ENCODE measurements at places on chromosomes 2 and 18.

DNA sequence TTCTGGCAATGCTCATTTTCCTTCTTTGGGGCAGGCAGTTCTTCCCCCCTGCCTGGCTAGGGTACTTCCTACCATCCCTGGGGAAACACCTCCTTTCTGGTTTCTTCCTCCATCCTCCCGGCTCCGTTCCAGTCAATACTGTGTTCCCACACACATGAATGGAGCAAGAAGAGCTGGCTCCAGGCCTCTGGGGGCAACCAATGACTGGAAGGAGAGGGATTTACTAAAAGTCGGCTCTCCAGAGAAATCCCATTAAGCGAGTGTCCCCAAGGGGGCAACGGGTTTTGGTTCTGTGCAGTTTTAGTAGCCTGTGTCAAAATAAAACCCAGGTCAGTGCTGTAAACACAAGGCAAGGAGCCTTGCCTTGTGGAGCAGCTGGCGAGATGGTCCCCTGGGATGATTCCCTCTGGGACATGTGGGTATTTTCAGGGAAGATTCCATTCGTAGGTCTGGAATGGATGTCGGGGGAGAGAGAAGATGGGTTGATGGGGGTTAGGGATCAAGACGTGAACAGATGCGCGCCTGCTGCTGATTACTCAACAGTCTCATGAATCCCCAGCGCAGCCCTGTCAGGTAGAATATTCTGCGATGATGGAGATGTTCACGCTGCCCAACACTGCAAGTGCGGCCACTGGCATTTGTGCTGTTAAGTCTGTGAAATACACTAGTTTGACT is 32.0 kb downstream of the EMILIN2 start:
- DNase-seq, result no peak

GRCh38 chr2:218694405-218695145 is 16.1 kb upstream of the TTLL4 start:
- no peak for DNase-seq

DNA sequence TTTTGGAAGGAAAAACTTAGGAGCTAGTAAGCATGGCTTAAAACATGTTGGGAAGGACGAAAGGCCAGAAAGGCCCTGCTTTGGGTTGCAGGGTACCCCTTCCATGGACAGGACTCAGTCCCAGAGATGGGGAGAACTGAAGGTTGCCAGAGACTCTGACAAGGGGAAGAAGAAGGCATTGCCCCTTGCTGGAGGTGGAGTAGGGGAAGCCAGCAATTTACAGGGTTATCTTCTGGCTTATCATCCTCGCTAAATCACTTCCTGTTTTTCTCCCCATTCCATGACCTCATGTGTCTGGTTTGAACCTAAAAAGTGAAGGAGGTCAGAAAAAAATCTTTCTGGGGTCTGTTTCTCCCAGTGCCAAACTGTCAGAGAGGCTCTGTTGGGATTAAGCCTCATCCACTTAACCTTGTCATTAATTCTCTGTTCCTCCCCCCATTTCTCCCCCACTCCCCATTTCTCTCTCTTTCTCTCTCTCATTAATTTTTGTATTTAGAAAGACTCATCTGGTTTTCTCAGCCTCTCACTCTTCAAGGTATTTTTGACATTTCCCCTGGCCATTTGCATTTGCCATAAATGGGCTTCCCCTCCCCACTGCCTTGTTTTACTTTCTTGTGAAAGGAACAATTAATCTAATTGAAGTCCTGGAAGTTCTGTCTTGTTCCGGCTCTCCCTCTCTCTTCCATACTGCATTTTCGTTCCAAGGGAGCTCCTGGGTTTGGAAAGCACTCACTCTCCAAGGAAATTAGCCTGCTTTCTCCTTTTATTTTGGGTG is 17.4 kb downstream of the NRP2 start:
- DNase-seq, result no peak

- DNase-seq, result no peak
Observed at GRCh38 chr18:43887491-43887890, 610.2 kb upstream of the SYT4 start.

DNA sequence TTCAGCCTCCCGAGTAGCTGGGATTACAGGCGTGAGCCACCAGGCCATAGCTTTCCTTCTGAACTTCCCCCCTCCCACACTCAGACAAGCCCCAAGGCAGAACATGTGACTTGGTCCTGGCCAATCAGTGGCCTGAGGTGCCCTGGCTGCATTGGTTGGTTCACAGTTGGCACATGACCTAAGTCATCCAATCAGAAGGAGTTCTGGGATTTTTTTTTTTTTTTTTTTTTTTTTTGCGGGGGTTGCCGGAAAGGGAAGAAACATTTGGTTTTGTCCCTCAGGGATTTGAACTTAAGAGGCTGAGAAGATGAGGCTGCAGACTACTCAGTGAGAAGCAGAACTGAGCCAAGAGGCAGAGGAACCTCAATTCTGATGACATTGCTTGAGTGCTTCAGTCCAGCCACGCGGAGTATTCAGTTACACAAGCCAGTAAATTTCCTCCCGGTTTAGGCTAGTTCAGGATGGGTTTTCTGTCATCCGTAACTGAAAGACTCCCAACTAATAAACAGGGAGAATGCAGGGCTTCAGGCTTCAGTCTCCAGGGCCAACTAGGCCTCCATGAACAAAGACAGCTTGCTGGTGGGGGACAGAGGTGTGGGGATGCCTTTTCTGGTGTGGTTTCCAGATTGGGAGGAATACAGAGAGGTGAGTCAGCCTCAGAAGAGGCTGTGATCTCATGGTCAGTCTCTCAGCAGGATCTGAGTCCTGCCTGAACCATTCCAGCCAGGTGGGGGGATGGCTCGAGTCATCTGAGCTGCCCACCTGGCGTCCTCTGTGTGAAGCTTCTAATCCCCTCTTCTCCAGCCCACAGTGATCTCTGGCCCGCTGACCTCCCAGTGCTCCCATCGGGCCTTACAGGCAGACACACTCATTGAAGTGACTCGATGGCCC is 9.2 kb downstream of the PTMA start:
- no peak for DNase-seq

- no peak for DNase-seq
Observed at GRCh38 chr2:85655961-85656417, 12.0 kb downstream of the SFTPB start.

DNA sequence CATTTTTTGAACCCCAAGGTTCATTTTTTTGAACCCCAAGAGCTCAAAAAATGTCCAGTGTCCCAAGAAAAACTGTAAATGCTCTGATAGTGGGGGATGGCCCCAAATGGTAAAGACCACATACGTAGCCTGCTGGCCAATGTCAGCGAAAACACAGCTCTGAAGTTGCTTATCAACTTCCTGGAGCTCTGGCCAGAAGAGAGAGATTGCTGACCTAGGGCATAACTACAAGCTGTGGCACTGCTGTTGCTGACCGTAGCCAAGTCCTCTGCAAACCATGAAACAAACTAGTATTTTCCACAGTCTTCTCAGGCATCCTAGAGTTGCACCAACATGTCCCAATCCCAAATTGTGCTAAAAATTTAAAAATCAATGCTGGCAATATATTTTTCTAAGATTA is 50.9 kb downstream of the REEP1 start:
- DNase-seq, result no peak

- no peak for DNase-seq
Observed at GRCh38 chr2:135694711-135695110, 46.9 kb upstream of the UBXN4 start.

- no peak for DNase-seq
Observed at GRCh38 chr2:238106698-238107524, 6.8 kb downstream of the ESPNL start.

GRCh38 chr2:229126066-229126465 is 145.0 kb downstream of the PID1 start:
- DNase-seq, result no peak

GRCh38 chr2:191209340-191209739 is 35.9 kb upstream of the MYO1B start:
- no peak for DNase-seq

DNA sequence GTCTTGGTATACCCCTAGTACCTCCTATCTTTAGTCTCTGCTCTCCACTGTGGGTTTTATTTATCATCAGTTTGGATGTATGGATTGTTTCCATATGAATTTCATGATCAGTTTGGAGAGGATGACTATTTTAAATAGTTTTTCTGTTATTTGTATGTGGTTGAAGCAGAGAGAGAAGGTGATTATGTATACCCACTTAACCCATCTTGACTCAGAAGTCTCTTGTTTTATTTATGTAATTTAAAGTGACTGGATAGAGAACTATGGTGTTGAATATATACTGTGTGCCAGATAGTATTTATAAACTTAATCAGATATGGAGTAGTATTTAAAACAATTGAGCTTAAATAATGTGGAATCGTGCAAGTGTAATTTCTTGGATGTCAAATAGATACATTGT is 39.9 kb downstream of the SMAD4 start:
- no peak for DNase-seq

- no peak for DNase-seq
Observed at GRCh38 chr2:136990316-136990715, 225.0 kb downstream of the THSD7B start.

- DNase-seq, result no peak
Observed at GRCh38 chr18:44954257-44954656, 273.6 kb downstream of the SETBP1 start.

DNA sequence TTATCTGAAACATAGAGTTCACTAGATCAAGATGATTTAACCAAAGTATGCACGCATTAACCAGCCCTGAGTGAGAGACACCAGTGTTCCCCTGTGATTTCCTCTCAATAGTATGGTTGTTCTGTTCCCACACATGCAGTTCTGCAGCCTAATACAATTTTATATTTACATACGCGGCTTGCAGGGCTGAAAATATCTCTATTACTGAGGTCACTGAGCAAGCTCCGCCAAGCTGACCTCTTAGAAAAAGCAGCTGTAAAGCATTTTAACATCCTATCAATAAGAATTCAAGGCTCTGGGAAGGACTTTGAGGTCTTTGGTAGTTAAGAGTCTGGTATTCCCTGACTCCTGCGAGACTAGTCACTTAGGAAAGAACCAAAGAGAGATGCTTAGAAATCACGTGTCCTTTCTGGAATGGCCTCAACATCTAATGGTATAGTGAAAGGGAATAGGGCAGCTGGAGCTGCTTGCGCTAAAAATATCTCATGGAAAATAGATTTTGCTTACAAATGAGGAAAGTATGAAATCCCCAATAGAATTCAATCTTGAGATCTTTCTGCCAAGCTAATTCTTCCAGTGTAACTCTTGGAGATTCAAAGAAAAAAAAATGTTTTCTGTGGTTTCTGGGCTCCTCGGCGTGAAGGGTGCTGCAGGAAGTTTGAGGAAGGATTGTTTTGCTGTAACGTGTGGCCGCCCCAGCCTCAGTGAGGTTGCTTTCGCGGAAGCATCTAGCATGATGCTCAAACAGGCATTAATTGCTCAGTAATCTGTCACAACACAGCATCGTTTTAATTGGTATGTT is 59.2 kb downstream of the DOCK10 start:
- DNase-seq, result peak; percentile 32

DNA sequence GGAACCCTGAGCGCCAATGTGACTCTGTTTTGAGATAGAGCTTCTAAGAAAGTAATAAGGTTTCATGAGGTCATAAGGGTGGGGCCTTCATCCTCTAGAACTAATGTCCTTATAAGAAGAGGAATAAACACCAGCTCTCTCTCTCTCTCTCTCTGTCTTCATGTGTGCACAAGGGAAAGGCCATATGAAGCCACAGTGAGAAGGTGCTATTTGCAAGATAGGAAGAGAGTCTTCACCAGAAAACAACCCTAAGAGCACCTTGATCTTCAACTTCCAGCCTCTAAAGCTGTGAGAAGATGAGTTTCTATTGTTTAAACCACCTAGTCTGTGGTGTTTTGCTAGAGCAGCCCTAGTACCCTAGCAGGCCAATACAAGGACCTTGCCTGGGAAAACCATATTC is 55.8 kb downstream of the DOCK10 start:
- no peak for DNase-seq

GRCh38 chr18:12060182-12060870 is 33.3 kb upstream of the ANKRD62 start:
- no peak for DNase-seq

DNA sequence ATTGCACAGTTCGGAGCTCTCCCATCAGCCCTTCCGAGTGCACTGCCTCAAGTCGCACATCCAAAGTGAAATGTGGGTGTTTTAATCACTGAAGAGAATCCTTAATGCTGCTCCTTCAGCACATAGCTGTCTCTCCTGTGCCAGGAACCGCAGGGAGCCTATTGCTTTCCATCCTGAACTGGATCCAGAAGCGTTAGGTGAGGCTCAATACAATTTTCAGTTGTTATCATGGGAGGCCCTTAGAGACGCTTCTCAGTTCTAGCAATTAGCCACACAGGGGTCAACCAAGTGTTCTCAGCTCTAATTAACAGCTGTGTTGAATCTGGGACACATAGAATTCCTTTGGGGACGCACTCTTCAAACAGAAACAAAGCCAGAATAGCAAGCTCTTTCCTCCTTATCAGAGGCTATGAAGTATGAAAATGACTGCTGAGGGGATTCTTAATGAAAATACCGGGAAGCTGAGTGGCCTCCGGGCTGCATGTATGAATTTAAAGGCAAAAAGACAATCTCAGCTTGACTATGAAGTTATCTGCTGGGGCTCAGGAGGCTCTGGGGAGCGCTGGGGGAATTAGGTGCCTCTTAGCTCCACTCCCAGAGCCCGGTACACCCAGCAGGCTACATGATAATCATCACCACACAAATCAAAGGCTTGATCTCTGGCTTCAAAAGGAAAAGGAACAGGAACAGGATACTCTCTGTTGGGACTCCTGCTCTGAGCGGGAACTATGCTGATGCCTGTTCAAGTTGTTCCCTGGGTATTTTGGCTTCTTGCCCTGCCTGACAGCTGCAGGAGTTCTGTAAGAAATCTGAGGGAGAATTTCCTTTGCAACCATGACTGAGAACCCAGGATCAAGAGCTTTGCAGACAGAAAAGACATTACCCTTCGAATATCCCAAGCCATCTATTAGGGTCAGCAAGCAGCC is 55.4 kb upstream of the NCOA1 start:
- no peak for DNase-seq

DNA sequence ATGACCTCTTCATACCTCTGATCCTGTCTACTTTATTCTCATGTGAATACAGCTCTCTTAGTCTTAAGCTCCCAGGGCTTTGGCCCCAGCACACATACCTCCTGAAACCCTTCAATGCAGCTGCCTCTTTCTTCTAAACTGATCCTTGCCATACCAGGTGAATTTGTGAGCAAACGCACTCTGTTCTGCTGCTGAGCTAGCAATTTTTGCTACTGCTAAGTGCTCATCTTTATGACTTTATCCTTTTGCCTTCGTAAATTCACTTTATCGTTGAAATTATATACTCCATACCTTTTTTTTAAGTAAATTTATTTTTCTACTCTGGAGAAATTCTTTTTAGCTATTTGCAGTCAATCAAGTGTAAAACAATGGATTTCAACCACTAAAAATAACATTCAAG is 287.7 kb downstream of the CMPK2 start:
- no peak for DNase-seq

DNA sequence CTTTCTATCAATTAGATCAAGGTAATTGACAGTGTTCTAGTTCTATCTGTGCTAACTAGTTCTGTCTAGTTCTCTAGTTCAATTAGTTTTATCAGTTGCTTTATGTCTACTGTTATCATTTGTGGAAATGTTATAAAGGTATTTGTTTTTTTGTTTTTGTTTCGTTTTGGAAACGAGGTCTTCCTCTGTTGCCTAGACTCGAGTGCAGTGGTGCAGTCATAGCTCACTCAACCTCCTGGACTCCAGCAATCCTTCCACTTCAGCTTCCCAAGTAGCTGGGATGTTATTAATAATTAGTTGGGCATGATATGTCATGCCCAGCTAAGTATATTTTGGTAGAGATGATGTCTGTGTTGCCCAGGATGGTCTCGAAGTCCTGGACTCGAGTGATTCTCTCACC is 1682.8 kb upstream of the LRRTM1 start:
- DNase-seq, result no peak

- DNase-seq, result no peak
Observed at GRCh38 chr18:62847081-62847480, 131.7 kb downstream of the PHLPP1 start.

- DNase-seq, result no peak
Observed at GRCh38 chr2:241317391-241317790, 1.7 kb downstream of the SEPTIN2 start.

GRCh38 chr2:189060096-189060642 is 86.0 kb downstream of the COL3A1 start:
- no peak for DNase-seq

Data from HFF-Myc (cell line).